ENCODE measurements at places on chromosomes 4 and X.

GRCh38 chrX:124518885-124519284 is 172.5 kb downstream of the SH2D1A start:
- no peak for DNase-seq

- no peak for DNase-seq
Observed at GRCh38 chrX:37697169-37697760, 11.7 kb downstream of the XK start.

DNA sequence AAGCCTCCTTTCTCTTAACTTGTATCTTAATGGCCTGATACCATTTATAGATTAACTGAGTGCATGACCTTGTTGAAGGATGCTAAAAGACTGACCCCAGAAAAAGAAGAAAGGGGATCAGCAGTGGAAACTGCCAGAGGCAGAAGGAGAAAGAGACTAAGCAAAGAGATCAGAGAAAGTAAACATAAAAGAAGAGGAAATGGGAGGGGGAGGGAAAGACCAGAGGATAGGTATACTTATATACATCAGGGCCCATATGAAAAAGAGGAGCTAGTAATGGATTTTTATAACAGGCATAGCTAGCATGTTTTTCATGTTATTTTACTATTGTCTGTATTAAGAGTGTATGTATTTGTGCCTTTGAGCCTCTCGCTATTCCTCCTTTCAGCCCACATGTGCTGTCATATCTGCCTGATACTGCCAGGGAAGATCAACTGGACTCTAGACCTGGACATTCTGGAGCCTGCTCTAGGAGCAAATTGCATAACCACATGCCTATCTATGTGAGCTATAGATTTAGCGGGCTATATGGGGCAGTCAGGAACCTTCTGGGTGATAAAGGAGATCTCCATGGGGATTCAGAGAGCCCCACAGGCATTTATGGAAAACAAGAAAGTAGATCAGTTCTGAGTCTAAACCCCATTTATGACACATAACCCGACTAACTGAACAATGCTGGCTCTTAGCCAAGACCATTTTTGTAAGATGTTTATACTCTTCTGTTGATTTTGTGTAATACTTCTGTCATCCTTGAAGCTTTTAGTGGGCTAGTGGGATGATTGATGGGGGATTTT is 13.4 kb upstream of the SNX12 start:
- no peak for DNase-seq

DNA sequence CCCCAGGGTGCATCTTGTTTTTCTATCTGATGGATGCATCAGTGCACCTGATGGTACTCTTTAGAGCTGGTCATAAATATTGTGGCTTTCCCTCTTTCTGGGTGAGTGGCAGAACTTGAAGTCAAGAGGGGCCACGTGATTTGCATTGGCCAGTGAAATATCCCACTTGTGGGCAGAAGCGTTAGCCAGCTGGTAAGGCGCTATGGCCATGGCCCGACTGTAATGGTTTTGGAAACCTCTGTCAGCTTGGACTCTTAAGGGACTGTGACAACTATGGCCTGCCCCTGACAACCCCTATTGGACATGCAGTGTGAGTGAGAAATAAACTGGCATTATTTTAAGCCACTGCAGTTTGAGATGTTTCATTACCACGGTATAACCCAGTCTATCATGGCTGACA is 72.8 kb downstream of the SEL1L3 start:
- no peak for DNase-seq

DNA sequence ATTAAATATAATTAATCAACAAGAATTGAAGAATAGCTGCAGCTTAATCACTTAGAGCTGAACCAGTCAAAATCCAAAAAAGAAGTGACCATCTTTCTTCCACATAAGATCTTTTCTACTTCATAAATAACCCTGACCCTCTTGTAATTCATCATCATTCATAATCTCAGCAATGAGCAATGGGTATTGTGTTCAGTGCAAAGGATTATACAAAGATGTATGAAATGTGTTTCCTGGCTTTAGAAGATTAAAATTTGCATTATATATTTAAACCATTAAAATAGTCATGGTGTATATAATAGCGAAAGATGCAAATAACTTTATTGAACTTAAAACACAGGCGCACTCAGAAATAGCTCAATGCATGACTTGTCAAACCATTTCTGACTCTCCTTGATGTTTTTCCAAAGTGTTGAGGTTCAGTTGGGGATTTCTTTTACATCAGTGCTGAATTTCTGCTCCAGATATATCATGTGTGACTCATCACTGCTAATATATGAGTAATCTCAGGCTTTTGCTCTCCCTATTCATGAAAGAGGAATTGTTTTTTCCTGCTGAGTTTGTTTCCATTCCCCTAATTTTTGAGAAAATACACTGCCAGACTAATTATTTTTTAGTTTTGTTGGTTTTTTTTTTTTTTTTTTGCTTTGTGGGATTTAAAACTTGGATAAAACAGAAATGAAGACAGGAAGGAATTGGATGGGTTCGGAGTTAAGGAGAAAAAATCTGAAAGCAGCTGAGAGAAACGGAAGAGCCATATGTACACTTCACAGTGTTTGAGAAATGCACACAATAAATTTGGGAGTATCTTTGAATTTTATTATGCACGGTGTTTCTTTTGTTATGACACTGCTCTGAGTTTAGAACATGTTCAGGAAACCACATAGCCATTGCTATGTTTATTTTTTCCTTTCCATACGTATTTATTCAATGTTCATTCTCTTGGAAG is 290.1 kb upstream of the PCDH7 start:
- no peak for DNase-seq

DNA sequence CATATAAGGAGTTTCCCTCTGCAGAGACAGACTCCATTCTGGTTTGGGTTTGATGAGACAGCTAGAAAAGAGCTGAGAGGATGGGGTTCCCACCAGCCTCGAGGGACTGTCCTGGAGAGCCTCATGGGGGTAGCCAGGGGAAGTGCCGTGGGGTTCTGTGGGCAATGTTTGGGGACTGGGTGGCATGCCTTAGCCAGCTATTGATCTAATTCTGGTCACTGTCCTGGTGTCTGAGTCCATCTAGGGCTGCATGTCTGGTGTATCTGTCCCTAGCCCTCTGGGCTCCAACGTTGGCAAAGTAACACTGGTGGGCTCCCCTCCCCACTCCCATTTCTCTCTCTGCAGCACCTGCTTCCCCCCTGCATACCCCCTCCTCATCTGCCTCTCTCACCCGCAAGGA is 135.4 kb downstream of the SMIM20 start:
- no peak for DNase-seq

- no peak for DNase-seq
Observed at GRCh38 chr4:101682946-101683345, 107.6 kb upstream of the BANK1 start.

GRCh38 chrX:2463973-2464676 is 36.7 kb downstream of the DHRSX start:
- no peak for DNase-seq

DNA sequence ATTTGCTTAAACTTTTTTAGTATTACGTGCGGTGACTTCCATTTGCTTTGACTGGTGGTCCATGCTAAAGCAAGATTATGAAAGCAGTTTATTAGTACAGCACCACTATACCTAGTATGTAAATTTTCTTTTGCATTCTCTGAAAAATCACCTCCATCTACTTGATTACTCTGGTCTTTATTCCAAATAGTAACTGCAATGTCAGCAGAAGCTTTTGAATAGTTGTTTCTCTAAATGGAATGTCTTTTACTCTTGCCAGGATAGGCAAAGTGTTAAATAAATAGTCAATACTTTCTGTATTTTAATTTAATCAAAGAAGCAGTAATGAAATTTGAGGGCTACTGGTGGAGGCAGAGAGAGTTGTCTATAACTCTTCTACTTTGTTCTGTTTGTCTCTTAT is 167.2 kb upstream of the SLC4A4 start:
- DNase-seq = no peak

DNA sequence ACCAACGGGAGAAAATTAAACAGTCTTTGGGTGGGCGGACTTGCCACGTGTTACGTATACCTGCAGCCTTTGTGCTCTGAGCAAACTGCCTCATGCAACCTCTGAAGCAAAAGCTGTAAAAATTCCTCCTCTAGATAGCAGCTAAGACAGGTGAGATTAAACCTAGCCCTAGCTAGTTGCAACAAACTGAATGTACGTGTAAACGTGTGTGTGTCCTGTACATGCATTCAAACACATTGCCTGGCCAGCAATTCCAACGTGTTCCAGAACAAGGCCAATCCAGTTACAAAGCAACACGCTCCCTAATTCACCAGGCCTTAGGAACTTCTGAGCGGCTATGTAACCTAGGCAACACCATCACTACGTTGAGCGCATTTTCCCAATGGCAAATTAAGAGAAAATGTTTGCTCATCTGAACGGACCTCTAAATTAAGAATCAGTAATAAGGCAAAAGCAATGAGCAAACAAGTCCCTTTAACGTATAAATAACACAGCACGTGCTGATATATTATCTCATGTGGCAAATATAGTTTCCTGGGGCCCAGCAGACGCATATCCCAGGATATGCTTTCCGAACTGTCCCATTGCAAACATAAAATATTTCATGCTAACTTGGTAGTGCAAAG is 792 bp downstream of the PPID start:
- no peak for DNase-seq

GRCh38 chr4:2166253-2166652 is 75.7 kb downstream of the HAUS3 start:
- no peak for DNase-seq

GRCh38 chrX:20857746-20858145 is 516.5 kb upstream of the CNKSR2 start:
- no peak for DNase-seq

DNA sequence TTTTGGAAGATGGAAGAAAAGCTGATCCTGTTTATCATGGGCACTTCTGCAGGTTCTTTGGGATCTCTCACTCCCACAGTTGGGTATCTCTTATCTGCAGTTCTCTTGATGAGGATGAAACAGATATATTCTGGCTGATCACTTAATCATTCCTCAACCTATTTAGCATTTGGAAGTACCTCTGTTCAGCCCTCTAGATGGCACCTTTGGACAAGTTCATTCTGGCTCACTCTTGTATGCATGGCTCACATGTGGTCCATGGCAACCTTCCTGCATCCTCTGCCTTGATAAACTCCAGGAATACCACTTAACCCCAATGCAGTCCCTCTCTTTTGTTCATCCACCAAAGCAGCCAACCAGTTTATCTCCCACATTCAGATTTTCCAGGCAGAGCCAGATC is 74.2 kb downstream of the SMARCA5 start:
- DNase-seq = no peak

GRCh38 chr4:83083925-83084475 is 30.5 kb downstream of the PLAC8 start:
- no peak for DNase-seq

Data from GM20000 (cell line).